NCI-H774 (cell line): ENCODE measurements at places on chromosomes 1 and 21.
A peak's percentile ranks its signal among the peaks of the same experiment; 100 is the strongest.

DNA sequence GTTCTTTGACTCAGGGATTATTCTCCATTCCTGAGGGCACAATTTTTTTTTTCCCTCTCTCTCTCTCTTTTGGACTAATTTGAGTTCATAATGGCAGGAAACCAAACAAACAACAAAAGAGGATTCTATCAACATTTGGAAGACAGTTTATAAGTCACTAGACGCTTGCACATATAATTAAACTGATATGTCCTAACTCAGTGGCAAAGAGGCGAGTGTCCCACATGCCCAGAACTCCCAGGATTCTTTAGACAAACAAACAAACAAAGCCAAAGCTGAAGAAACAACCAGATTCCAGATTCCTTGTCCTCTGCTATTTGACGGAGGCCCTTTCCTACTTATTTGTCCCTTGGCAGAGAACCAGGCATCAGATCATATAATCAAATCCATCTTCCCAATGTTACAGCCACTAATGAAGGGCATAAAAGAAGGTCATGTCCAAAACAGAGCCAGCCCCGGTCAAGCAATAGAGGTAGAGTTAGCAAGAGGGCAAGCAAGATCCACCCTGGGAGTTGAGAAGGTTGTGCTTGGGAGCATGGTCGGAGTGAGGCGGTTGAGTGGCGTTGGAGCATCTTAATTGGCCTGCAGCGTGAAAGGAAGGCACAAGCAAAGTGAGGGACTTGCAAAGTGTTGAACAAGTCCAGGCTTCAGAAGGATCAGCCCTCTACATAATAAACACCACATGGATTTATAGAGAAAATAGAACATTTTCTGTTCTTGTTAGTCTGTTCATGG lies 30.3 kb downstream of the ZNF362 start:
- no peak for DNase-seq

GRCh38 chr1:187396226-187396625 lies 567.5 kb downstream of the PLA2G4A start:
- no peak for DNase-seq

DNA sequence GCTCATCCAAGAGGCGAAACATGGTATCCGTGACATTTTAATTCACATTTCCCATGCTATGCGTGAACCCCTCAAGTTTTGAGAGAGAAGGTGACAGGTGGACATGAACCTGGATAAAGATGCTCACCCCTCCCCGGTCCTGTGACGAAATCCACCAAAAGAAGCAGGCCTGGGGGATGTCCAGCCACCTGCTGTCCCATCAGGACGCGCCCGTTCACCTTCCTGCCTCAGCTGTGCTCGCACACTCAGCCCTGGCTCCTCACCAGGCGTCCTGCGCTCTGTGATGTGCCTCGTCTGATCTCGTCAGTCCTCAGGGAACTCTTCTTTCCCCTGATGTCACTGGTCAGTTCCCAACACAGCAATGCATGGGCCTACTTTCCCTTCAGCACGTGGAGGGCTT lies 10.3 kb downstream of the FHAD1 start:
- no peak for DNase-seq

- no peak for DNase-seq
Observed at GRCh38 chr1:193658691-193659090, 472.3 kb upstream of the B3GALT2 start.

DNA sequence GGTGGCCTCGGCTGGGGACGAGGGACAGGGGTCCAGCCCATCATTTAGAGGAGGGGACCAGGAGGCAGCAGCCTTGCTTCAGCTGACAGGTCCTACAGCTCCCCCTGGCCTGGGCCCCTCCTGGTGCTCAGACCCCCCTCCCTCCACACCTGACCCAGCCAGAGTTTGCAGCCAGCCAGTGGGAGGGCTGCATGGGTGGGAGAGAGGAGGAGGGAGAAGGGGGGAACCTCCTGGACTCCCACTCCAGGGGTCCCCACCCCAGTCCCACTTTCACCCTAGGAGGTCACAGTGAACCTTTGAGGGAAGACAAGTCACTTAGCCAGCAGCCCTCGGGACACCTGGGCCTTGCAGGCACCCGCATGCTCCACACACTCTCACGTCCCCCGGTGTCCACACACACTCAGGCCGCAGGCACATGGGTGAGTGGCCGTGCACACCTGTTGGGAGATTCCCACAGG lies 108.9 kb upstream of the ZBTB40 start:
- no peak for DNase-seq

- no peak for DNase-seq
Observed at GRCh38 chr1:10065344-10065685, 32.6 kb downstream of the UBE4B start.

- no peak for DNase-seq
Observed at GRCh38 chr21:42834726-42835191, 44.6 kb downstream of the WDR4 start.

DNA sequence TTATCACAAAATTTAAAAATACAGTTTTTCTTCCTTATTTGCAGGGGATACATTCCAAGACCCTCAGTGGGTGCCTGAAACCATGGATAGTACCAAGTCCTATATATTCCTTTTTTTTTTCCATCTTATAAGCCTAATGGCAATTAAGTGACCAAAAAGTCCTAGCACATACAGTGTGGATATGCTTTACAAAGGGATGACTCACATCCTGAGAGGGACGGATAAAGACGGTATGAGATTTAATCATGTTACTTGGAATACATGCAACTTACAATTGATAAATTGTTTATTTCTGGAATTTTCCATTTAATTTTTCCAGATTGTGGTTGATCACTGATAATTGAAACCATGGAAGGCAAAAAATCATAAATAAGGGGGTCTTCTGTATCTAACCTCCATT lies 181.2 kb upstream of the BRINP3 start:
- DNase-seq = no peak

DNA sequence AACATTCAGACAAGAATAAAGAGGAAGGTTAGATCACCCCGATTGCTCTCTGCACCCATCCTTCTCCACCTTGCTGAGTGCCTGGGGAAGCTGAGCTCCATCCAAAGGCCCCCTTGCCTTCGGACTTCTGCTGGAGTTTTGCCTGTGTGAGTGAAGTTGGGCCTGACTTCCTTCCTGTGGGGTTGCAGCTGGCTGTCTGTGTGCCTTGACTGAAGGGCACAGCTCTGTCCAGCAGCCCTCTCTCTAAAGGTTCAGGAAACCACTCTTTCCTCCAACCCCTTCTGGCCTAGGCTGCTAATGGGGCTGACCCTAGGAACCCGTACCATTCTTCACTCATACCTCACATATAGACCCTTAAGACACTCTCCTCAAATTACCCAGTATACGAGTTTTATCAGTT lies 173.4 kb upstream of the HMCN1 start:
- no peak for DNase-seq

DNA sequence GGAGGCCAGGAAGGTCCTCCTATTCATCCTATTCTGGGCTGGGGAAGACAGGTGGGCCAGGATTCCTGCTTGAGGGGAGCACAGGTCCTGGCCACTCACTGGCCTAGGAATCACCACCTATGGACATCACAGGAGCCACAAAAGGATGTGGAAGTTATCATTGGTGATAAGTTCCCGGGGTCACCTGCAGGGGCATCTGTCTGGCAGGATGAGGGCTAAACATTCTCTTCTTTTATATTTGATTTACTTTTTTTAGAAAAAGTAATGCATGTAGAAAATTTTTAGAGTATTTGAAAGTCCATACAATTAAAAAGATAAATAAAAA lies 33.2 kb upstream of the KIAA0040 start:
- no peak for DNase-seq

- no peak for DNase-seq
Observed at GRCh38 chr1:160658814-160659193, 12.0 kb upstream of the SLAMF1 start.

- no peak for DNase-seq
Observed at GRCh38 chr1:50659107-50659662, 235.9 kb upstream of the DMRTA2 start.

- DNase-seq = no peak
Observed at GRCh38 chr1:35505911-35506798, 51.0 kb downstream of the KIAA0319L start.

DNA sequence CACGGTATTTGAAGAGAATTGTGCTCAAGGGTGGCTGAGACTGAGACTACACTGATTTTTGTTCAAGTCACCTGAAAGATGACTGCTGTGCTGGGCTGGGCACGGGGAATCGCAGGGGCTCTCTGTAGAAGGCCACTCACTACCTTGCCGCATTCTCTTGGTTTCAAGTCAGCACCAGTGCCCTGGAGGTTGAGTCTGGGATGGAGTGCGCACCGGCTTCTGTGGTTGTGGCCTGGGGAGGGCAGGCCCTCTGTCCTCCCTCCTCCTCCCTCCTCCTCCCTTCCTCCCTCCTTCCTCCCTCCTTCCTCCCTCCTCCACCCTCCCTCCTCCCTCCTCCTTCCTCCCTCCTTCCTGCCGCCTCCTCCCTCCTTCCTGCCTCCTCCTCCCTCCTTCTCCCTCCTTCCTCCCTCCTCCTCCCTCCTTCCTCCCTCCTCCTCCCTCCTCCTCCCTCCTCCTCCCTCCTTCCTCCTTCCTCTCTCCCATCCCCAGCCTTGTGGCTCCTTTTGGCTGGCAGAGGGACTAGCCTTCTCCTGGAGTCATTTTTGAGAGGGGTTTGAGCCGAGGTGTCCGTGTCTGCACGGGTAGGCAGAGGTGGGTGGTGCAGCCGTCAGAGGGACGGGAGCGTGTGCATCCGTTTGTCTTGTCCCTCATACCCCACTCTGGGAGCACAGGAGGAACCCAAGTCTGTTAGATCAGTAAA lies 9.5 kb downstream of the RER1 start:
- no peak for DNase-seq

DNA sequence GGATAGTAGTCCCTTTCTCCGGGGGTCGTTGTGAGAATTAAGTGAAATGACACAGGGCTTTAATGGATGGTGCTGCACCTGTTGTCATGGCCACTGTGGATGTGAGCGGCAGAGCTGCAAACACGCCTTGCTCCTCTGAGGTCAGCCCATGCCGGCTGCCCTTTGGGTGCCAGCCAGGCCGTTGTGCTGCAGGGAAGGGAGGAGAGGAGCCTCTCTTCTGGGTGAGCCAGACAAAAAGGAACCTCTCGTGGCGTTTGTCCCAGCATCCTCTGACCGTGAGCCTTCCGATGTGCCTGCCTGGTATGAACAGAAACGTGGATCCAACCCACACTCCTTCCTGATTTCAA lies 383.0 kb upstream of the VAMP3 start:
- no peak for DNase-seq

DNA sequence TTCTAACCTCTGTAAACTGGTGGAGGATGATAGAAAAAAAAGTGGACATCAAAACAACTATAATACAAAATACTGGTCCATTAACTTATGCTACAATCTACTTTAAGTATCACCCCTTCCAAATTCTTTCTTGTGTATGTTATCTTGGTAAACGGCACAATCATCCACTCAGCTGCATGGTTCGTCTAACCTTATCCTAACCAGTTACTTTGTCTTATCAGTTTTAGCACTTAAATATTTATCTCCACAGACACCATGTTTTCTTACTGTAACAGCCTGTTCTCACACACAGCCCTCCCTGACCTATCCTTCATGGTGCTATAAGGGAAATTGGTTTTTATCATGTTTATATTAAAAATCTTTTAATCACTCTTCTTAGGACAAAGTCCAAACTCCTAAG lies 157.2 kb downstream of the PTGER3 start:
- DNase-seq = no peak

DNA sequence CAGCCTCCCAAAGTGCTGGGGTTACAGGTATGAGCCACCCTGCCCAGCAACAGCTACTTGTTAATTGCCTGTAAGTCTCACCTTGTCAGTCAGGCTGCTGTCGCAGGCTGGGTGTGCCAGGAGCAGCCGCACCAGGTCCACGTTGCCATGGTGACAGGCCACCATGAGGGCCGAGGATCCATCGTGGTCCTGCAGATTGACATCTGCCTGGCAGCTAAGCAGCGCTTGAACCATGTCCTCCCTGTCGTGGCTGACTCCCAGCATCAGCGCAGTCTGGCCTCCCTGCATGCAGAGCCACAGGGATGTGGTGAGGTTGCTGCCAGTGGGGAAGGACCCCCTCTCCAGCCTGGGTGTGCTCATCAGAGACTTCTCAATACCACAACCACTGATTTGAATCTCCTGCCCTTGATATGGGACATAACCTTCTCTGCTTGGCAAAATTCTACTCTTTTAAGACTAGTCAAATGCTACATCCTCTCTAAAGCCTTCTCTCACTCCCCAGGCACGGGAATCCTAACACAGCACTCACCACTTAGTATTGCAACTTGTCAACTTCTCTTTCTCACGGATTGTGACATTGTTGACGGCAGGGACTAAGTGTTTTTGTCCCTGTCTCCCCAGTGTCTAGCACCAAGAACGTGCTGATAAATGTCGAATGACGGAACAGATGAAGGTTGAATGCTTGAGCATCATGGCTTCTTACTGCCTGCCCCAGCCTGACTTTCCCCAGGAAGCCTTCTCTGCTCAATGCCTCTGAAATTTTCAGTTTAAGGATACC lies 52.9 kb downstream of the L1TD1 start:
- no peak for DNase-seq

DNA sequence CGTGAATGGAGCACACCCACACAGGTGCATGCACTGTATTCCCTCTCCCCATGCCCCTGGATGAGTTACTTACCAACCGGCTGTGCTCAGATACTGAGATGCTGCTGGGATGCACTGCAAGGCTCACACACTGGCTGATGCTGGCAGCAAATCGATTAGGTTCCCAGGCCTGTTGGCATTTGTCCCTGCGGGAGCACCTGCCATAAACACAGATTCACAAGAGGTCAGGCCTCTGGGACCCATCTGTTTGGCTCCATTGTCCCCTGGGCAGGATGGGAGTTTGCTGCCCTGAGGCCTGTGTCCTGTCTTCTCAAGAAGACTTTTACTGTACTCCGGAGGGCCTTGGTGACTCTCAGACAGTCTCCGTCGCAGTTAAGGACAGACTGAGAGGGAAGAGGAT lies 145.4 kb downstream of the PLXNA2 start:
- DNase-seq = no peak

GRCh38 chr1:154353460-154353904 lies 28.2 kb downstream of the ATP8B2 start:
- no peak for DNase-seq

GRCh38 chr1:6347641-6348487 lies 45.7 kb downstream of the ACOT7 start:
- DNase-seq = no peak

GRCh38 chr1:91669584-91670350 lies 169.1 kb downstream of the CDC7 start:
- DNase-seq = no peak

DNA sequence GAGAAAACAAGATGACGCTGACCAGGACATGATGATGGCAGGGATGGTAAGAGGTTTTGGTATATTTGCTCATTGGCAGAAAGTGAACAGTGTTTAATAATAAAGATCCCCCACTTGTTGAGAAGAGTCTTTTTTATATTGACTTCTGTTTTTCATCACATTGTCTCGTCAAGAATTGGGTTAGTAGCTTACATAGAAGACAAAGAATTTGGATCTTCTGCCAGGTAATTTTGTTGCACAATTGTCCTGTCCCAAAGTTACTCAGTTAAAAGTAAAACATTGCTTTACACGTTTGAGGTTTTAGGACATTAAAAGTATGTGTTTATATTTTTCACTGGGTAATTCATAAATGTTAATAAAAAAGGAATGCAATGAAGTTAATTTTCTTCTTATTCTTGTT lies 48.3 kb upstream of the LAMC2 start:
- DNase-seq = no peak

- no peak for DNase-seq
Observed at GRCh38 chr1:16888860-16889816, 6.6 kb upstream of the RNU1-2 start.

- no peak for DNase-seq
Observed at GRCh38 chr1:82044111-82044510, 243.4 kb downstream of the ADGRL2 start.

- no peak for DNase-seq
Observed at GRCh38 chr21:26553898-26554297, 19.2 kb downstream of the CYYR1 start.

- DNase-seq = no peak
Observed at GRCh38 chr1:178399177-178399728, 97.5 kb downstream of the CLEC20A start.

GRCh38 chr1:233240829-233241682 lies 54.5 kb downstream of the PCNX2 start:
- DNase-seq = peak; percentile 51
